ENCODE measurements at places on chromosomes 13 and 19.
A peak's percentile ranks its signal among the peaks of the same experiment; 100 is the strongest.

DNA sequence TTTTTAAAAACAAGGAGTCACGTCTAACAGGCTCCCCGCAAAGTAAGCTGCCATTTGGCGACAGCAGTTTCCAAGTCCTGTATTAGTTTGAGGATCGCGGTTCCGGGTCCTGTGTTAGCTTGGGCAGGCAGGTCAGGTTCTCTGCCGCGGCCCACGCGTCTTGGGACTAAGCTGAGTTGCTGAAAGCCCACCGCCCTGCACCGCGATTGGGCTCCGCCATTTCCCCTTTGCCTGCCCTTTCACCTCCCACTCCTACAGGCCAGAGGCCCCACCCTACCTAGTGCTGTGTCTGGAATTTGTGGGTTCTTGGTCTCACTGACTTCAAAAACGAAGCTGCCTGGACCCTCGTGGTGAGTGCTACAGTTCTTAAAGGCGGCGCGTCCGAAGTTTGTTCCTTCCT is 6.8 kb downstream of the PARP4 start:
- DNase-seq: no peak

- no peak for DNase-seq
These were observed 203.3 kb downstream of the LMO7 start for GRCh38 chr13:75839406-75839805.

DNA sequence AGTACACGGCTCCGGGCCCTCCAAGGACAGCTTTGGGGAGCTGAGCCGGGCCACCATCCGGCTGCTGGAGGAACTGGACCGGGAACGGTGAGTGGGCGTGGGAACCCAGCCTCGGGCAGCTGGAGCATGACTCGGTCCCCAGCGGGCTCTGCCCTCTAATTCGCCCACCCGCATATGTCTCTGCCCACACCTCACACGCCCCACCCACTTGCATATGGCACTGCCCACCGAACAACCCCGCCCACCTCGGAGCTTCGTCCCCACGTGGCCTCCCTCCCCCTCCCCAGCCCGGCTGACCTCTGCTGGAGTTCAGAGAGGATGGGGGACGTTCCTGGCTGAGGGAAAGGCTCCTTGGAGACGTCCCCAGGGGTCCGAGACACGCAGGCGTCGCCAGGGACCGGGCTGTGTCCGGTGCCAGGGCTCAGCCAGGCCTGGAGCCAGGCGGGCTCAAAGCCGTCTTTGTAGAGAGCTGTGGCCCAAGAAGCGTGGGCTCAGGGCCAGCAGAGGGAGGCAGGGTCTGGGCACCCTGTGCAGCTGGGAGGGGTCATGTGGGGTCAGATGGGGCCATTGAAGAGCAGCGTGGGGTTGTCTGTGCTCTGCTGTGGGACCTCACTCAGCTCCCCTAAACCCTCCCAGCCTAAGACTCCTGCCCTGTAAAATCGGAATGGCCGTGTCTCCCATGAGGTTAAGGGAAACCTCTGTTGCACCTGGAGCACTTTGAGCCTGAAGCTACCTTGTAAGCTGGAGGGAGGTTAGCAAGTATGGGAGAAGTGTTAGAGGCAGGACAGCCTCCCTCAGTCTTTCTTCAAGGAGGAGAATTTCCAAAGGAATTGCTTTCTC is 3.8 kb downstream of the APC2 start:
- DNase-seq: peak; percentile 22

- DNase-seq: no peak
These were observed 43.8 kb downstream of the CAPN12 start for GRCh38 chr19:38700350-38700901.

DNA sequence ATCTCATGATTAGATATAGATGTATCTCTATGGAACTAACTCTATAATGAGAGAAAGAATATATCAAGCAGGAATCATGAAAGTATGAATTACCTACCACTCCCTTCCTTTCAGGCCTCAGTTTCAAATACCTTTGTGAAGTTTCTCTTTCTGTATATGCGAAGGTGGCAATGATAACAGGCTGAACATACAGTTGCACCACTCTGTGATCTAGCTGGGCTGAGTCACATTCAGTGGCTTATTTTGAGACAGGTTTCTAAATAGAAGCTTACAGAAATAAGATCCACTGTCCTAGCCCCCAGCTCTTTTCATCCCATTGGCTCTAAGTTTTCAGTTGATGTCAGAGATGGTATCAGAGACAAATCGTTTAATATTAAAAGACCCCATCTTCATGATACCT is 662.0 kb downstream of the SLITRK1 start:
- DNase-seq: no peak

- no peak for DNase-seq
These were observed 5.6 kb downstream of the TLE6 start for GRCh38 chr19:2982983-2983350.

DNA sequence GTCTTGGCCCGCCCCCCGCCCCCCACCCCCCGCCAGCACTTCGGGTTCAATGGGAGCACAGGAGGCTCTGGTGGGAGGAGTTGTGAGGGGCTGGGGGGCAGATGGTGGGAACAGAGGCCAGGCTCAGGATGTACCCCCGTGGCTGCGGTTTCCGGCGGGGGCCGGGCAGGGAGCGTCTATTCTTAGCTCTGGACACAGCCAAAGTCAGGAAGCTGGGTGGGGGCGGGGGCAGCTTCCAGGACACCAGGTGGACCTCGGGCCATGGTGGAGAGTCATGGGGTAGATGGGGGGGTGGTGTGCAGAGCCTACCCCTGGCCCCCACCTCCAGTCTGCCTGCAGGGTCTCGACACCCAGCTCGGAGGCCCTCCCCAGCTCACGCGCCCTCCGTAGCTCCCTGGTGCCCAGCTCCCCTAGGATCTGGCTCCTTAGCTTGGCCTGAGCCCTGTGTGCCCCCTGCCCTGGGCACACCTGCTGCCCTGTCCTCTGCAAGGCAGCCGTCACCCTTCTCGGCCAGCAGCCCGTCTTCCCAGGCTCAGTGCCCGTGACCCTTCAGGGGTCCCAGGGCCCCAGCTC is 2.2 kb upstream of the TBXA2R start:
- DNase-seq: no peak

DNA sequence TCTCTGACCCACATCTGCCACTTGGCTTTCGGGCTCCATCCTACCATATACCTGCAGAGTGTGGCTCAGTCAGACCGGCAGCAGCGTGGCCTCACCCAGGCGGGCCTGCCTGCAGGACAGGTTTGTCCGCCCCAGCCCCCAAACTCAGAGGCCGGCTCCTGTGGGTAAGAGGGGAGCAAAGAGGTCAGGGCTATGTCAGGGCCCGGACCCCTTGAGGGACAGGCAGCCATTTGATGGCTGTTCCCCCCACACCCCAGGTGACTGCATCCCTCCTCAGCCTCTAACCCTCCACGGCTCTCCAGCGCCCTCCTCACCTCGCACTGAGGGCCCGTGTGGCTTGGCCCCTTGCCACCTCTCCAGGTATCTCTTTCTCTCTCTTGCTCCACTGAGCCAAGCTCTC is 12.3 kb upstream of the ZBTB32 start:
- no peak for DNase-seq

- no peak for DNase-seq
These were observed 6.0 kb downstream of the SYCE2 start for GRCh38 chr19:12913011-12913561.

DNA sequence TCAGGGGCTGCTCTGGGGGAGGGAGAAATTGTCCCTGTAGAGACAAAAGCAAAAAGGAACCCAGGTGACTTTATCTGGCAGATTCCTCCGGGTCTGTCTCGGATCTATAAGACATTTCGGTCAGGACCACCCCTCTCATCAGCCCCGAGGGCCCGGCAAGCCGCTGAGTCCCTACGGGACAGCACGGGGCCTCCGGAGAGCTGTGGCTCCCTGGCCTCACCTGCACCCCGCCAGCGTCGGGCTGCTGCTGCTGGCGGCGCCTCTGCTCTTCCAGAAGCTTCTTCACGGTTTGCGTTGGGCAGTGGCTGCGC is 1.9 kb downstream of the NFKBID start:
- no peak for DNase-seq

DNA sequence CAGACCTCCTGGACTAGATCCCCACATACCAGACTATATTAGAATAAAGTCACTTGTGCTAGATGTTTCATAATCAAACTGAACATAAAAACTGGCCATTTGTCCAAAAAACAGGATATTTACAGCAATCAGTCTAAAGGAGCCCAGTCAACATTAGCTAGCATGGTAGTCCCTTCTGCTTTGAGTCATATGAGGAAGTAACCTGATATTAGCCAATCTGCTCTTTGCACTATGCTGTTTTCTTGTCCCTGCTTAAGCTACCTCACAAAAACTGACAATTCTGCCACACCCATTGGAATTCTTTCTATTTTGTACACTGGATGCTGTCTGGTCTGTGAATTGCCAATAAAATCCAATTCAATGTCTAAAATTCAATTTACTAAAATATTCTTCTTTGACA is 1824.2 kb downstream of the OLFM4 start:
- no peak for DNase-seq

DNA sequence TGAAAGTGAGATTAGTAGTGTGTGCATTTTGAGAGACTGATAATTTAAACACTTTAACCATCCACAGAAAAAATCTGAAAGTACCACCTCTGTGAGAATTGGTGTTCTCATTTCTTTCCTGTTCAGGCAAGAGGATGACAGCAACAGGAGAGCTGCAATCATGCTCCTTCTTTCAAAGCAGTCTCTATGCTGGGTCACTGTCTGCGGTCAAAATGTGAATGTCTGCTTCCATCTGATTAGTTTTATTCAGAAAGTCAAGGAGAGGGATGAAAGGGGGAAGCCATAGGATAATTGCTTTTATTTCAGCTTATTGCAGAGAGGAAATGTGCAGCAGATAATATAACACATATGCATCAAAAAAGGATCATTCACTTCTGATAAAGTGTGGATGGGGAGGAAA is 314.0 kb upstream of the GPC6 start:
- DNase-seq: no peak

DNA sequence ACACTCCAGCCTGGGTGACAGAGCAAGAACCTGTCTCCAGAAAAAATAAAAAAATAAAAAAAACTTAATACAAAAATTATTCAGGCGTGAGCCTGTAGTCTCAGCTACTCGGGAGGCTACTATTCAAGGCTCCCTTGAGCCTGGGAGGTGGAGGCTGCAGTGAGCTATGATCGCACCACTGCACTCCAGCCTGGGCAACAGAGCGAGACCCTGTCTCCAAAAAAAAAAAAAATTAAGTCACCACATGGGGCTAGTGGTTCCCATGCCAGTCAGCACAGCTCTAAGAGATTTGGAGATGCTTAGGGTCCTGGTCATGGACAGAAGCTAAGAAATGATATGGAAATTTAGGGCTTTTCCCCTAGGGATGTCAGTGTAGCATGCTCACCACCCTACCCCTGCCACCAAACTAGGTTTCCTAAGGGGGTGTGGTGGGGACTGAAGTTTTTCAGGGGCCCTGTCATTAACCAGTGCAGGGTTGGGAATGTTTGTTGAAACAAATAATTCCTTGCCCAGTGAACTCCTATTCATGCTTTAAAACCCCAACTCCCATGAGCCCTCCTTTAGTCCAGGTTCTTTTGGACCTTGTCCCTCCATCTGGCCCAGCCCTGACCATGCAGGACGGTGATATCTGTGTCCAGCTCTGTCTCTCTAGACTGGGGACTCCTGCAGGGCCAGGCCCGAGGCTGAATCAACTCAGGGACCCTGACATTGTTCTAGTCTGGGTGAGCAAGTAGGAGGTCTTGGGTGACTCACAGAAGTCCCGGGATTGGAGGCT is 1.8 kb downstream of the FCHO1 start:
- DNase-seq: no peak

- no peak for DNase-seq
These were observed 19.1 kb downstream of the KLF12 start for GRCh38 chr13:74115133-74115532.

DNA sequence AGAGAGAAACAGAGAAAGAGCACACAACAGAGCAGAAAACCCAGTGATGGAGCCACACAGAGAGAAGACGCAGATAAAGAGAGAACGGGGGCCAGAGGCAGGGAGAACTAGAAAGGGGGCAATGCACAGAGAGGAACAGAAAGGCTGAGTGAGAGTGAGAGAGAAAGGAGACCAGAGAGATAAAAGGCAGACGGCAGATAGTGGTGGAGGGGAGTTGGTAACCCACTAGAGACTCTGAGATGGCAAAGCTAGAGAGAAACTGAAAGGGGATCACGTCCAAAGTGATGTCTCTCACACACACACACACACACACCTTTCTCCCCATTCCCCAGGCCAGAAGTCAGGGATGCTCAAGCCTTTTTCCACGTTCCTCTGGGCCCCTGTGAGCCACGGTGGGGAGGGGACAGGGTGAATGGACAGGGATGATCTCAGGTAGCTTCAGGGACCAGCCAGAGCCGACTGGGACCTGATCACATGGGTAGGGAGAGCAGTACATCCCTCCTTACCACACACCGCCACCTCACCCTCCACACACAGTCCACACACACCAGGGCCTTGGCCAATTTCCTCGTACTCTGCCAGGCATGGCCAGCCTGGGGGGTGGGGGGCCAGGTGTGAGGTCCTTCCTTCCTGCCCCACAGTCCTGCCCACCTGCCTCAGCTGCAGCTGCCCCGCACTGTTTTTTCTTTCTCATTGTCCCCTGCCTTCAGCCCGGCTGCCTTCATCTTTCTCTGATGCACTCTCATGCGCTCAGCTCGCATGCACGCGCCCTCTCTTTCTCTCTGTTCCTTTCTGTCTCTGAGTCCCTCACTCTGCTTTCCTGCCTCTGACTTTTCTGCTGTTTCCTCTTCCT is 22.5 kb upstream of the POU2F2 start:
- no peak for DNase-seq

GRCh38 chr19:46404753-46405468 is 8.5 kb downstream of the CCDC8 start:
- DNase-seq: no peak

- peak; percentile 84 for DNase-seq
These were observed 28.3 kb downstream of the IL12RB1 start for GRCh38 chr19:18058208-18059009.

DNA sequence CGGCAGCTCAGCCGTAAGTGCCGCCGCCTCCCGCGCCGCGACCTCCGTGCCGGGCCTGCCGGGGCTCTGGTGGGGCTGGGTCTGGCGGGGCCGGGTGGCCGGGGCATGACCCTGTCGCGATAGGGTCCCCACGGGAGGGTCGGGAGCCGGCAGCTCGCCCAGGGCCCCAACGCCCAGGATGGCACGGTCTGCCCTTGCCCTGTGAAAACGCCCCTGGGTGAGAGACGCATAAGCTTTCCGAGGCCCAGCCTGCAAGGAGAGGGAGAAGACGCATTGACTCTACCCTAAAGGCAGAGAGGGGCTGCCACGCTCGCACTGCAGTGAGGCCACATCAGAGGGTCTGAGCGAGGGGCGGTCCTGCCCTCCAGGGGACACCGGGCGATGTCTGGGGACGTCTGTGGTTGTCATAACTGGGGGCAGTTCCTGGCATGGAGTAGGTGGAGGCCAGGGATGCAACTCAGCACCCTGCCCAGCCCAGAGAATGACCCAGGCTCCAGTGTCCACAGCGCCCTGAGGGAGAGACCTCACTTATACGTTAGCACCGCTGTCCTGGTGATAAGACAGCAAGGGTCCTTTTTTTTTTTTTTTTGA is 539 bp downstream of the ZNF554 start:
- DNase-seq: no peak

Measured in CD4-positive, alpha-beta T cell treated with Interleukin-21 for 1 hour (primary cell).